Activated effector memory CD4-positive, alpha-beta T cell treated with anti-CD3 and anti-CD28 coated beads, Interleukin-2, amount 50 U/mL, for 16 hours (primary cell): ENCODE measurements at places on chromosomes 2 and 18.

- DNase-seq: no peak
Measured at GRCh38 chr2:141666191-141666590, 464.6 kb downstream of the LRP1B start.

GRCh38 chr2:31420936-31421335 is 6.4 kb upstream of the XDH start:
- DNase-seq: no peak

DNA sequence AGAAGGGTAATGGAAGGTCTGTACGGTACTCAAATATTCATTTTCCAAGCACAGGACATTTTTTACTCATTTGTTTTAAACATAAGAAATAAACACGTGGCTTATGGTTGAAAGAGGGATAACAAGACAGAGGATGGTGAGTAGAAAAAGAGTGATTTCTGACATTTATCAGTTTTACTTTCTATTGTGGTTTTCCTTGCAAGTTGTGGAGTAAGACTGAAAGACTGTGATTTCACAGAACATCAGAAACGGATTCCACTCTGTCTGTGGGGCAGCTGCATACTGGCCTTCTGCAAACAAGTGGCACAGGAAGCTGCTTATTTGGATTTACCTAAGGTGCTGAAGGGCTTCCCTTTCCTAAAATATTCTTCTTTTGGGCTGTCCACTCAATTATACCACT is 122.2 kb upstream of the ITGB6 start:
- DNase-seq: no peak

GRCh38 chr2:3198119-3198518 is 179.5 kb downstream of the EIPR1 start:
- no peak for DNase-seq

DNA sequence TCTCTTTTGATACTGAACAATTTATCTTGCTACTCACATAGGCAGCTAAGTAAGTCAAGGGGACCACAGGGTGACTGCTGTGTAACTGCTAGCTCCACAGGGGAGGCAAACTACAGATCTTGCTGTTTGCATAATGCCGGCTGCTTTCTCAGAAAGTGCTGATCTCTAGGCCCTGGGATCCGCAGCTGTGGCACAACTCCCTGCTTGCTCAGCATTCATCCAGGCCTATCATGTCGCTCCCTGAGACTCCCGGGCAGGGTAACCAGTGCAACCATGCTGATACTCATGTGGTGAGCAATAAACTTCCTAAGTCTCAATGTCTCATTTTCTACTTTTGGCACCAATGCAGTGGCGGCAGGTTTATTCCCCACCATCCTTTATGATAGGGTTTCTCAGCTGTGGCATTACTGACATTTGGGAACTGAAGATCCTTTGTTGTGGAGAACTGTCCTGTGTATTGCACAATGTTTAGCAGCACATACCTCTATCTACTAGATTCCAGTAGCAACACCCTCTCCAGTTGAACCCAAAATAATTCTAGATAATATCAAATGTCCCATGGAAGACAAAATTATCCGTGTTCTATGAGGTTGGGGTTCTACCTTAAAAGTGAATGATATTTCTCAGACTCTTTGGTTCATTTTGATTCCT is 1101.3 kb downstream of the LRP1B start:
- DNase-seq: no peak
